Stimulated activated CD4-positive, alpha-beta T cell treated with anti-CD3 and anti-CD28 coated beads, Interleukin-4, amount 100 ng/mL, for 1 hour (primary cell): ENCODE measurements at places on chromosomes 13 and 19.

GRCh38 chr19:29596885-29597525, 9.1 kb upstream of the POP4 start:
- no peak for DNase-seq

DNA sequence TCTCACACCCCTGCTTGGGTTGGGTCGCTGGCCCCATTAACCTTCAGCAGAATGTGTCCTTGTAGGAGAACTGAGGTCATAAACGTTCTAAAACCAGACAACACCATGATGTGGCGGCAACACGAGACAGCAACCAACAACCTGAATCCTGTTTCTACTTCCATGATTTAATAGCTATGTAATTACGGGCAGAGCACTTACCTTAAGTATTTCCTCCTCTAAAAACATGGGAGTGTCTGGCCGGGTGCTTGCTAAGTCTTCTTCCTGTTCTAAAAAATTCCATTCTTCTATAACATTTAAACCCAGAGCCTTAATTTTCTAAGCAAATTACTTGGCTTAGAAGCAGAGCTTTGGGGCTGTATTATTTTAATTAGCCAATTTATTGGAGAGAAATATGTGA, 33.5 kb upstream of the IRS2 start:
- no peak for DNase-seq

DNA sequence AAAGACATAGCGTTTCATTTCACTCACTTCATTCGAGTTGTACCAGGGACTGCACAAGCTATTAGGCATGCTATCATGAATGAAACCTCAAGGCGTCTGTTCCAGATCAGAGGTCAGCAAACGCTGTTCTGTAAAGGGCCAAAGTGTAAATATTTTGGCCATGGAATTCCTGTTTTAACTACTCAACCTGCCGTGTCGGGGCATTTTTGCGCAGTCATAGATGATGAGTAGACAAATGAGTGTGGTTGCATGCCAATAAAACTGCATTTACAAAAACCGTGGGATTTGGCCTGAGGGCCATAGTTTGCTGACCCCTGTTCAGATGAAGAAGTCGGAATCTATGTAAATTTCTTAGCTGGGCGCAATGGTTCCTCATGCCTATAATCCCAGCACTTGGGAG, 6.5 kb downstream of the INSR start:
- DNase-seq, result no peak

DNA sequence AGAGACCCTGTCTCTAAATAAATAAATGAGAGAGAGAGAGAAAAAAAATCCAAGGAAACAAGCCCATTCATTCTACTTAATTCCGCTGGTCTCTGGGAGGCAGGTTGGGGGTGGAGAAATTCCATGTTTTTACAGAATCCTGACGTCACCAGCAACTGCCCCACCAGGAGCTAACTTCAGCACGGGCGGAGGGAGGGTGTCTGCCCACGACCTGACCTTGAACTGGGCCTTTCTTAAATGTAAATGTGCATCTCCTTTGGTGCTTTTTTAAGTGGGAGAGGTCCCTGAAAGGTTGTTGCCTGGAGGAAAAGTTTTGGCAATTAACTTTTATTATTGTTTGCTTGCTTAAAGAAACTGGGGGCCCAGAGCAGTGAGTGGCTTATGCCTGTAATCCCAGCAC, 15.5 kb downstream of the KLF2 start:
- DNase-seq, result no peak

GRCh38 chr19:12993562-12993961, 1.7 kb upstream of the NFIX start:
- no peak for DNase-seq

- DNase-seq, result no peak
Observed at GRCh38 chr13:40550130-40550529, 116.3 kb downstream of the FOXO1 start.

GRCh38 chr19:24062190-24062589, 24.8 kb upstream of the ZNF254 start:
- DNase-seq, result no peak

DNA sequence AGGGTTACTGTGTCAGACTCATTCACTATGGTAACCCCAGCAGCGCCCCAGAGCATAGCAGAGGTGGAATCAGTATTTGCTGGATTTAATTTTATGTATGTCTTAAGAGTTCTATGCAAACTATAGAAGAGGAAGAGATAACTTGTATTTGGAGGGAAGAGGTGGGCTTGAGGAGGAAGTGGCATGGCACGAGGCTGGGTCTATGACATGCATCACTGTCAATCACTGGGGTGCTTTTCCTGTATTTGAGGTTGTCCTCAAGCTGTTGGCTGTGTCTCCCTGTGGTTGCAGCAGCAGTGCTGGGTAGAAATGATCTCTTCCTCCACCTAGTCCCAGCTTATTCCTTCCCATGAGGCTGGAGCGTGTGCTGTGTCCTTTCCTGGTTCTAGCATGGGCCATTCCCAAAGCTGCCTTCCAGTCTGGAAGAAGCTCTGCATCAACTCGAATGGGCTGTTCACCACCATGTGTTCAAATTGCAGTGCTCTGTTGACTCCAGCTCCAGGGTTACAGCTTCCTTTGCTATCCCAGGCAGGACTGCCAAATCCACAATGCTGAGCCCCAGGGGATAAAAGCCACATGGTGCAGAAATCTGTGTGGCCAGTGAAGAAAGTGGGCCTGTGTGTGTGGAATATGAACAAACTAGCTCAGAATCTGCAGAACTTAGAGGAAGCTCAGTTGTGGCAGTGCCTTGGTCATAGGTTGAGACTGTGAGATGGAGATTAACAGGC, 73.1 kb upstream of the MTIF3 start:
- DNase-seq, result no peak

- no peak for DNase-seq
Observed at GRCh38 chr19:53844849-53845246, 20.7 kb upstream of the NLRP12 start.

GRCh38 chr19:30325676-30326392, 46.4 kb upstream of the ZNF536 start:
- DNase-seq, result no peak

DNA sequence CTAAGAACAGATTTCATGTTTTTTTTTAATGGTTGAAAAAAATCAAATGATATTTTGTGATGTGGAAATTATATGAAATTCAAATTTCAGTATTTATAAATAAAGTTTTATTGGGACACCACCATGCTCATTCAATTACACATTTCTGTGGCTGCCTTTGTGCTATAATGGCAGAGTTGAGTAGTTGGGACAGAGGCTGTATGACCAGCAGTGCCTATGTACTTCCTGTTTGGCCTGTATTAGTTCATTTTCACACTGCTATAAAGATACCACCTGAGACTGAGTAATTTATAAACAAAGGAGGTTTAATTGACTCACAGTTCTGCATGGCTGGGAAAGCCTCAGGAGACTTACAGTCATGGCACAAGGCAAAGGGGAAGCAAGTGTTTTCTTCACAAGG, 33.6 kb downstream of the AKAP11 start:
- DNase-seq, result no peak

GRCh38 chr13:73106513-73107178, 47.8 kb downstream of the KLF5 start:
- DNase-seq, result no peak

DNA sequence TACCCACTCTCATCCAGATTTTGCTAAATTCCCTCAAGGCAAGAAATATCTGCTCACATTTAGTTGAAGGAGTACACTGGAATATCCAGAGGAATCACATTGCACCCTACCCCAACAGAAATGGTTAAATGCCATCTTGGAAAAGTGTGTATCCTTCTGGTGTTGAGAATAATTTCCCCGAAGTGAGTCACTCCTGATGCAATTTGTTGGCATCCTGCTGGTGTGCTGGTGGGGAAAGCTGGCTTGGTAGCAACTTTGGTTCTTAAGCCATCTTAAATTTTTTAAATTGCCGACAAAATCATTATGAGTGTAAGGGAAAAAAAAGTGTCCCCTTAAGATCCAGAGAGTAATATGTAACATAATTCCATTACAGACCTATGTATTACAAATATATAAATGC, 337.3 kb upstream of the DACH1 start:
- no peak for DNase-seq

- peak; percentile 32 for DNase-seq
Observed at GRCh38 chr13:99119656-99120055, 81.0 kb upstream of the UBAC2 start.

DNA sequence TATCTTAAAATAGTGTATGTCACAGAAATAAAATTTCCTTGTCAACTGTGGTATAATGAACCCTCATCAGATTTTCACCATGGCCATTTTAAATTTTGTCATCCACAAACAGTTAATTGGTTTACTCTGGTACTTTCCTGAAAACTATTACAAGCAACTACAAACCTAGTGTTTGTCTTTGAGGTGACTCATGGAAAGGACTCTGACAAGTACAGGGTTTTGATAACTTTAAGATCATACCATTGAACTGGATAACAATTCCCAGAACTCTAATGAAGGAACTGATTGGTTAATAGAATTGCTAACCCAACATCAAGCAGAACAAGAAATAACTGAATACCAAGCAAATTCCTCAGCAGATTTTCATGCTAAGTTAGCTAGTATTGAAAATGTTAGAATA, 237.7 kb upstream of the IPO5 start:
- DNase-seq, result no peak

- DNase-seq, result peak; percentile 72
Observed at GRCh38 chr19:4815426-4816201, 15.9 kb downstream of the TICAM1 start.

- DNase-seq, result no peak
Observed at GRCh38 chr19:51093101-51093500, 10.4 kb upstream of the KLK14 start.

GRCh38 chr19:35468637-35469036, 20.6 kb downstream of the FFAR2 start:
- peak; percentile 56 for DNase-seq

- DNase-seq, result no peak
Observed at GRCh38 chr19:6797646-6798045, 25.1 kb downstream of the VAV1 start.

DNA sequence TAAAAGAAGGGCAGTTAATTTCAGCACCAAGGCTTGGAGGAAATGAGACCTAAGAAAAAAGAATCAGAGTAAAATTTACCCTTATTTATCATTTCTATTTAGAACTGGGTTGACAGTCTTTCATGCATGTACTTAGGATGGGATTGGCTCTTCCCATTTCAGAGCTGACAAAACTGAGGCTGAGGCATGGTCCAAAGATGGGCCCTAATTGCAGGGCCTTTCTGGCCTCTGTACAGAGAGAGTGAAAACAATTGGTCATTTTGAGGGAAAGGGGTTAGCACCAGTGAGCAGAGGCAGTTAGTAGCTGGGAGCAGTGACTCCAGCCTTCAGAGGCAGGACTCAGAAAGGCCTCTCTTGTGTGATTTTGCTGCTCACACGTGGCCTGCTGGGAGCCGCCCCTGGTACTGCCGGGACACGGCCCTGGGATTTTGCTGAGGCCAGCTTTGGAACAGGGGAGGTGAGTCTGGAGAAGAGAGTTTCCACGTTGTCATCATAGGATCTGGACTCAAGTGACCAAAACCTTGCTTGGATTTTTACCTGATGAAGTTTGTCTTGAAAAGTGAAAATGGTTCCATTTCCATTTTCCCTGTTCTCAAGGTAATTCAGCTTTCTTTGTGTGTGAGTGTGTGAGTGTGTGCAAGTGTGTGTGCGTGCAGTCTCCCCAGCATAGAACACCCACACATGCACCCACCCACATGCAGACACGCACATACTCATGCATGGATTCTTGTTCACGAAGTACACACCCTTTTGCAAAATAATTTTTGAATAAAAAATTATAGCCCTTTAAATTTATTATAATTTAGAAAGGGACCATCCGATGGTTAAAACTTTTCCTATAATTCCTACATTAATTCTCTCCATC, at the start of gene ZNF536:
ZNF536 (plus strand) TSS at position 425 of the 865 bp plus-strand sequence. CDS start 71,179 bp downstream, outside the sequence.
- DNase-seq, result no peak

DNA sequence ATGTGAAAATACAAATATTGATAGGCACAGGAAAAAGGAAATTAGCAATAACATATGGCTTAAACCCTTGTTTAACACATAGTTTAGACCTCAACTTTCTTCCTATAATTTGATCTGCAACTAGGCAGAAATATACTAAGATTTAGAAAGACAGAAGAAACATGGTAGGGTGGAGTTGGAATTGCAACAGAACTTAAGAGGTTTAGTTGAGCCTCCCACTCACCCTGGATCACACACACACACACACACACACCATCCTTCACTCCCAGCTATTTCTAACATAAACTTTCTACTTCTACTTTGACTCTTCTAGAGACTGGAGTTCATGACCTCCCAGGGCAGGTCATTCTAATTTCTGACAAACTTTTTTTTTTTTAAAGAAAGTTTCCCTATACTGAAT, 47.4 kb downstream of the FLT3 start:
- no peak for DNase-seq

- DNase-seq, result no peak
Observed at GRCh38 chr13:100129605-100130004, 40.7 kb downstream of the PCCA start.

DNA sequence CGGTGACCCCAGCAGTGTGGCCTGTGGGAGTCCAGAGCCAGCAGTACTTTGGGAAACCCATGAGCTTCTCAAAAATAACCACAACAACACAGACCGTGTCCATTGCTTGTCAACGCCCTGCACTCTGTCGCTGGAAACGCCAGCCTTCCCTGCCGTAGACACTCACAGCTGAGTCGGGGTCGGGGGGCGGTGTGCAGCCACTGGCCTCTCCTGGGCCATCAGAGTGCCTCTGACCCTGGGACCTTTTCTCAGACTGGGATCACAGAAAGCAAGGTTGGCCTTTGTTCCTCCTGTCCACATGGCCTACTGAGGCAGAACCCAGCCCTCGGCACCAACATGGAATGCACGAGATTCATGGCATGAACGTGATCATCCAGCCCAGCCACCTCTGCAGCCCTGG, 95.7 kb downstream of the TUBA3C start:
- no peak for DNase-seq

DNA sequence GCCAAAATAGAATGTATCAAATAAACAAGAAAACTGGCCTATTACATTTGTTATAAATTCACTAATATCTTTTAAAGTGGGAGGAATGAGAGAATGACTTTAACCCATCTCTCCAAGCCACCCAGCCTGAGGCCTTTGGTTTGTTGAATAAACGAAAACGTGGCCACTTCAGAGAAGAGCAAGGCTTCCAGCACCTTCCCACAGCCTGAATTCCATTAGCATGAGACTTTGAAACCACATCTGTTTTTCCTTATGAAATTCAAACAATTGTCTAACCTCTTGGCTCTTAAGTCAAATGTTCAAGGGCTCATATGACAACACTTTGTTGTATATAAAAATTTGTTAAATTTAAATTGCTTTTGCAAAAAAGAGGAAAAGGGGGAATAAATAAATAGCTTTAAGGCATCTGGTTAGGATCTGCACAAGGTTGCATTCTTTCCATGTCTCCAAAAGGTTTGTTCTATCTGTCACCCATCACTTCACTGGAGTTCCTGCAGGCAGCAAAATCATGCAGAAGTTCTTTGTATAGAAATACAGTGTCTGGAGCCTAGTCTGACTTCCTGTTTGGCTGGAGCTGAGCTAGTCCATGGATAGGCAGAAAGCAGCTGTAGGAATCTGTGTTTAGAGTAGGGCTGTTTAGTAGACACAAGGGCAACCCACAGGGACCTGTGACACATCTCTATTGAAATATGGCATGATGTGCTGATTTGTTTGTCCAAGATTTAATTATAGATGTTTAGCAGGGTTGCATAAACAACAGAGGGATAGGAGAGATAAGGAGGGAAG, 502.3 kb downstream of the KCTD12 start:
- no peak for DNase-seq
